Activated naive CD8-positive, alpha-beta T cell treated with anti-CD3 and anti-CD28 coated beads, Interleukin-2, amount 10 ng/mL, durations not matched to agents 7 days and 5 days (primary cell): ENCODE measurements at places on chromosomes 5 and 9. TPM values are rescaled to one million over a fixed set of nuclear protein-coding genes. Genes with fewer than 3 reads are reported as not detected.

DNA sequence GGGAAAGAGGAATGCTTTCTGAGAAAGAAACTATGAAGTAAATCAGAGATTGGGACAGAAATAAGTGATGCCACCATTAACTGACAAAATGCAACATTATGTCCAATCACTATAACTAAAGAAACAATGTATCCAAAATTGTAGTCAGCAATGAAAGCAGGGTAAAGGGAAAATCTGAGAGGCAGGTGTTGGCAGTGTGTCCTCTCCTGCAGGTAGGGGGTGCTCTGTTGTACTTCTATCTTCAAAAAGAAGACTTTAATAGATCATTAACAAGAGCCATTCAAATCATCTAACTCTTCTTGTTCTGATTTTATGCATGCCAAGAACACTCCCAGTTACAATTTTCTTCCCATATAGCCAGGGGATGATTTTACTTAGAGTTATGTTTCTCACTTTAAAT, 1275.7 kb downstream of the PTPRD start:
- no peak overlapping the region for H3K4me3 ChIP-seq
- no peaks in the 10 kb centered on the region for H3K36me3 ChIP-seq
- no peak for DNase-seq
- no peaks in the 10 kb centered on the region for H3K27me3 ChIP-seq

- no peaks in the 10 kb centered on the region for H3K4me1 ChIP-seq
- H3K27me3 ChIP-seq: peaks cover 8% of the 10 kb centered on the region
- H3K36me3 ChIP-seq: peaks cover 3% of the 10 kb centered on the region
- no peak overlapping the region for H3K4me3 ChIP-seq
Measured at GRCh38 chr5:175582697-175583096, 75.2 kb upstream of the HRH2 start.

GRCh38 chr5:80161165-80161564, 94.7 kb downstream of the SERINC5 start:
- DNase-seq: no peak
- H3K36me3 ChIP-seq: peaks cover 65% of the 10 kb centered on the region
- H3K27ac ChIP-seq: no peak overlapping the region

DNA sequence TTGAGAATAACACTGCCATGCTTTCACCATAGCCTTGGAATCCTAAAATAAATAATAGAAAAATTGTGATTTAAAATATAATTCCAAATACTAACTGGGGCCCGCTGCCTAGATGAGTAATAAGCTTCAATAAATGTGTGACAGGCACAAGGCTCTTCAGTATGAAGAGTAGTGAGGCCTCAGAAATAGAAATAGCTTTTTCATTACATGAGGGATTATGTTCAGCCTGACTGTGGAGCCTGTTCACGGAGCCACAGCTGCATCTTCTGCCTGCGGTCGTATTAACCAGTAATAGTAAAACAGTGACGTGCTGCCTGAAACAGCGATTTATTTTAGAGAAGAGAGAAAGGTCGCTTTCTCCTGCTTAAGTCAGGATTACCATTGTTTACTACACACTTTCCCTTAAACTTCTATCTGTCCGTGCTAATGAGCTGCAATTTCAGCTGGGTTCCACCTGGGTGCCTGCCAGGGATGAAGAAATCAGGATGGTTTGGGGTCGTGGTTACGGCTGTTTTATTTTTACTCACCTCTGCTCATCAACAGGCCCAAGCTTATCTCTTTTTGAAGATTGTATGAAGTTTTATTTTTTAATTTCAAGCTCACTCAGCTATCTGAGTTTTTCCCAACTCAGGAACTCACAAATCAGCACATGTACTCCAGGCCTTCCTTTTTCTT, 284.9 kb upstream of the WWC1 start:
- no peaks in the 10 kb centered on the region for H3K4me1 ChIP-seq
- no peaks in the 10 kb centered on the region for H3K27me3 ChIP-seq
- no peak overlapping the region for H3K27ac ChIP-seq
- no peak overlapping the region for H3K4me3 ChIP-seq

Gene LSM11
- total RNA-seq: 5.8 TPM

Gene ITGA2
- 2.0 TPM for total RNA-seq

Gene PDLIM4
- total RNA-seq: not detected

Gene SOHLH1
- not detected for total RNA-seq

Gene LHX3
- total RNA-seq: not detected
